Fibroblast of the aortic adventitia (primary cell): ENCODE measurements at places on chromosomes 12 and 14. TPM values are rescaled to one million over a fixed set of nuclear protein-coding genes. Genes with fewer than 3 reads are reported as not detected.

Gene GSG1
- total RNA-seq, result 0.45 and 1.6 TPM in 2 replicates

DNA sequence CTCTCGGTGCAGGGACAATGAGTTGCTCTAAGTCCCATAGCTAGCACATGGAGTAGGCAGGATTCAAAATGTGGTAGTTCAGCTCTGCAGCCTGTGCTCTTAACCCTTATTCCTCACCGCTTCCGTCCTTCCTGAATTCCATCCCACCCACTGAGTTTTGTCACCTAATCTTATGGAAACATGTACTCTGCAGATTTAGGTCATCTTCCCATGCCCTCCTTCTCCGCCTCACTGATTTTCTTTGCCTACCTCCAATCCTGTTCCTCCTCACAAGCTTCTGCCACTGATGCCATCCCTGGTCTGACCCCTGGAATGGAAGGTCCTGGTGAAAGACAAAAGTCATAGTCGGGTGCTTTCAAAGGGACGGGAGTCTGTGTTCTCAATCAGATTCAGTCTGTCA is 46.5 kb upstream of the ABCC9 start:
- DNase-seq, result no peak

DNA sequence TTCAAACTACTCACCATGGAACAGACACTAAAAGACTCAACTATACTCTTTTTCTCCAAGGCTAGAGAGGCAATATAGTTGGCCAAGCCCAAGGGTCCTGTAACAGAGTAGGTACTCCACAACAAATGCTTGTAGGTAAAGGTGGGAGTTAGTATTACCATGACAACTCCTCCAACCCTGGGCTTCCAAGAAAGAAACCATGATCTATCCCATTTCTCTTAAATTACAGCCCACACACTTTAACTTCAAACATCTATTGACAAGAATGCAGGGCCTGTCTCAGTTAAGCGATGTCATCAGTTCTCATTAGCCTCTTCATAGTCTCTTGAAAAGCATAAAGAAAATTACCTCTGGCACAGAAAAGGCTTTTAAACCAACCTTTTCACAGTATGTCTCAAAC is 25.0 kb downstream of the ERH start:
- no peak for DNase-seq

Gene KRT3
- total RNA-seq, result not detected in 2 replicates

- peak; percentile 54 for DNase-seq
These were observed 565 bp downstream of the CEP83 start for GRCh38 chr12:94458877-94459727.

DNA sequence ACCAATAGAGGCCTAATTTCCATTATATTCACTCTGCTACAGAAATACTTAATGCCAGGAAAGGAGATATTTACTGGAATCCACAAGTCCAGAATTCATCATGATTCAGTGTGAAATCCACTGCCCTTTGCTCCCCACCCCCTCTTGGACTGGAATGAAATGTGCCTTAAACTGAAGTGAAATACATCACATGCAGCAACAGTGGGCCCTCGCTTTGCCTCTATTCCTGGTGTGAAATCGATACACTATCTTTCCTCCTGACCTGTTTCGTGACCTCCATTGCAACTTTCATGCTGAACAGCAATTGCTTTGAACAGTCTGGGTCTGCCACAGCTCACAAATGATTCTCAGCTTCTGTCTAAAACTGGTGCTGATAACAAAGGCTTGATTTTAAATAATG is 100.6 kb downstream of the NPAS3 start:
- no peak for DNase-seq

- peak; percentile 46 for DNase-seq
These were observed 445.9 kb upstream of the RGS6 start for GRCh38 chr14:71486279-71486678.

DNA sequence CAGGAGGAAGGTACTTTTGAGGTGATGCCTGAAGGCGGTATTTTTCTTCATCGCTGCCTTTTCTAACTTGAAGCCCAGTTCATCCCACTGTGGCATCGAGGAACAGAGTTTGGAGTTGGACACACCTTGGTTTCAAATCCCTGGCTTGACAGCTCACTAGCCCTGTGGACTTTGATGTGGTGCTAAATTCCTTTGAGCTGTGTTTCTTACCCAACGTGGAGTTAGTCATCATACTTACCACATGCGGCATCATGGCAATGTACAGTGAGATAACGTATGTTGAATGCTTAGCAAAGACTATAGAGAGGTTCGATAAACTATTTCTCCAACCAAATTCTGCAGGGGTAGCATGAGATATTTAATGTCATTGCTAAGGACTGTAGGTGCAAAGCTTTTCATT is 3.4 kb downstream of the PLEKHG3 start:
- peak; percentile 72 for DNase-seq

- no peak for DNase-seq
These were observed 65.4 kb downstream of the ZFP36L1 start for GRCh38 chr14:68727315-68728047.

DNA sequence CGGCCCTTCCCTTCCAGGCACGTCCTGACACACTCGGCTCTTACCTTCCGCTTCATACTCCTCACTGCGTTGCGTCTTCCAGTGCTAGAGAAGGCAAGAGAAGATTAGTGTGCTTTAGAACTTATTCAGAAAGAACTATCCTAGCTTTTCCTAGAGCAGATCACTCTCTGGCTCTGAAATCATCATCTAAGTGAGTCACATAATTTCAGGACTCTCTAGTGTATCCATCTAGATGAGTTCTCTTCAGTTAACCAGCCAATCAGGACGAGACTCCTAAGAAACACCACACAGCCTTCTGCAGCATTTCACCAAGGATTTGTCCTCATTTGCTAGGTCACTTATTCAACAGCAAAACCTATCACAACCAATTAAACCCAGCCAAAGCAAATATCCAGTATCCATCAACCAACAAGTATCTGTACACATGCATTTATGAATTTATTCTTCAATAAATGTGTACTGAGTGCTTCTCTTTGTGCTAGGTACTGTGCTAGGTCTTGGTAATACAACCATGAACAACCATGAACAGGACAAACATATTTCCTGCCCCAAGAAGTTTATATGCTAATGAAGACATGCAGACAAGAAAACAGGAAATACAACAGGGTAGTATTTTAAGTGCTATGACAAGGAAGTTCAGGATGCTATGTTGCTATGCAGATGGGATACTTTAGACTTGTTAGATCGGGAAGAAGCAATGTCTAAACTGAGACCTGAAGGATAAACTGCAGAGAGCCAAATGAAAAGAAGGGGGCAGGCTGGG is 52.1 kb downstream of the NIN start:
- peak; percentile 45 for DNase-seq

- DNase-seq, result no peak
These were observed 101.4 kb downstream of the KCNMB4 start for GRCh38 chr12:70467476-70467875.

DNA sequence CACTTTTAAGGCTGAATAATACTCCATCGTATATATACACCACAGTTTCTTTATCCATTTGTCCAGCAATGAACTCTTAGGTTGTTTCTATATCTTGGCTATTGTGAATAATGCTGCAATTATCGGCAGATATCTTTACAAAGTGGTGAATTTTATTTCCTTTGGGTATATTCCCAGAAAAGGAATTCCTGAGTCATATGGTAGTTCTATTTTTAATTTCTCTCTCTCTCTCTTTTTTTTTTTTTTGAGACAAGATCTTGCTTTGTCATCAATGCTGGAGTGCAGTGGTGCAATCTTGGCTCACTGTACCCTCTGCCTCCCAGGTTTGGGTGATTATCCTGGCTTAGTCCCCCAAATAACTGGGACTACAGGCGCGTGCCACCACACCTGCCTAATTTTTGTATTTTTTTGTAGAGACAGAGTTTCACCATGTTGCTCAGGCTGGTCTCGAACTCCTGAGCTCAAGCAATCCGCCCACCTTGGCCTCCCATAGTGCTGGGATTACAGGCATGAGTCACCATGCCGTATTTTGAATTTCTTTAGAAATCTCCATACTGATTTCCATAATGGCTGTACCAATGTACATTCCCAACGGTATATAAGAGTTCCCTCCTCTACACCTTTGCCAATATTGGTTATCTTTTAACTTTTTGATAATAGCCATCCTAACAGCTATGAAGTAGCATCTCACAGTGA is 98.4 kb downstream of the EFCAB11 start:
- DNase-seq, result peak; percentile 93

Gene PACS2
- 41.5 and 48.6 TPM in 2 replicates for total RNA-seq

DNA sequence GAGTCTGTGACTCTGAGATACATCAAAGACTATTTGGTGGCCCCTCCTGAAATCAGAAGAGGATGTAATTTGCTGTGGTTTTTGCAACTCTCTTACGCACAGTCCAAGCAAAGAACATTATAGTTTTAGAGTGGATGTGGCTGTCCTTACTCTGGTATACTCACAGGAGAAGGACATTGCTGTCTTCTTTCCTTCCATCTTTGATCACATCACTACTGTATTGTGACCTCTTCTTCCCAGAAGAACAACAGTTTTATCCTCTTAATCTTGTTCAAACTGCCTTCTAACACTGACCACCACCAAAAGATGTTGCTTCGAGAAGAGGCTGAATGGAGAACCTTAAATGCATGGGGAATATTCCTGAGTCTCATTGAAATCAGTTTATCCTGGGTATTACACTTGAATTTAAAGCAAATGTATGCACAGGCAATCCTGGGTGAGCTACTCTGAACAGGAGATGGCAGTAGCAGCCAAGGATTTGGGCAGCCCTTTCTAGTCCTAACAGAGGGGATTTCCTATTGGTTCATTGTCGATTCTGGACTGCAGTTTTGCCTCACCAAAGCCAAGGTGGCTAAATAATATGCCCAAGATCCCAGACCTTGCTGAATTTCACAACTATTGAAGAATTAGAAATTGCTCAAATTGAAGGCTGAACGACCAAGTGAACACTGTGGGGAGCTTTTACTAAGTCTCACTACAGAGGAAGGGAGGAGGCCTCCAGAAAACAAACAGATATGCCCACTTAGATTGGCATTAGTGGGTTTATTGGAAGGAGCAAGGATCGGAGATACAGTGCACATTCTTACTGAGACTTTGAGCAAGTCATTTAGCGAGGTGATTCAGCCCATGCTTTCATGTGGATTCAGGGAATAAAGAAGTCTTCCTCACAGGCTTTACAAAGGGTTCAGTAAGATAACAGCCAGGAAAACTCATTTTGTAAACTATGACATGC is 282.8 kb downstream of the PAWR start:
- peak; percentile 94 for DNase-seq

- no peak for DNase-seq
These were observed 290.8 kb upstream of the MDGA2 start for GRCh38 chr14:47966076-47966810.

- peak; percentile 44 for DNase-seq
These were observed 229.4 kb downstream of the CNTN1 start for GRCh38 chr12:40921563-40922163.

Gene MYF5
- total RNA-seq, result not detected in 2 replicates

- no peak for DNase-seq
These were observed 15.3 kb downstream of the SPIC start for GRCh38 chr12:101490286-101490920.

DNA sequence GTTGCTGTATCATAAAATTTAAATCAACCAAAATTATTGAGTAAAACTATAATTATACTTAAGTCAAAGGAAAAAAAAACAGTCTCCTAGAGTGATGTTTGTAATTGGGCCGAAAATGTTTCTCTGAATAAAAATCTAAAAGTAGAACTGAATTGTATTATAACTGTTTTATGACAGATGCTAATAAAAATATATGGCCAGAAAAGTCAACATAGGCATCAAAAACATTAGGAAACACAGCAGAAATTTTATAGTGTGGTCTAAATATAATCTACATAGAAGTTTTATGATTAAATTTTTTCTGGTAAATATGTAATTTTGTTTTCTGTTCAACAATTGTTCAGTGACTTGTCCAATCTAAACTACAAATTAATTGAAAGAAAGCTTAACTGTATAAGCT is 277.8 kb downstream of the ALX1 start:
- DNase-seq, result no peak

Gene RTN1
- total RNA-seq, result 0.27 and 1.7 TPM in 2 replicates

Gene LIN7A
- 6.6 and 8.9 TPM in 2 replicates for total RNA-seq

GRCh38 chr14:63039866-63040265 is 5.4 kb downstream of the KCNH5 start:
- DNase-seq, result peak; percentile 73

GRCh38 chr12:11980115-11980514 is 90.6 kb upstream of the BCL2L14 start:
- DNase-seq, result no peak

GRCh38 chr14:65565948-65566347 is 153.4 kb downstream of the FUT8 start:
- DNase-seq, result peak; percentile 72

DNA sequence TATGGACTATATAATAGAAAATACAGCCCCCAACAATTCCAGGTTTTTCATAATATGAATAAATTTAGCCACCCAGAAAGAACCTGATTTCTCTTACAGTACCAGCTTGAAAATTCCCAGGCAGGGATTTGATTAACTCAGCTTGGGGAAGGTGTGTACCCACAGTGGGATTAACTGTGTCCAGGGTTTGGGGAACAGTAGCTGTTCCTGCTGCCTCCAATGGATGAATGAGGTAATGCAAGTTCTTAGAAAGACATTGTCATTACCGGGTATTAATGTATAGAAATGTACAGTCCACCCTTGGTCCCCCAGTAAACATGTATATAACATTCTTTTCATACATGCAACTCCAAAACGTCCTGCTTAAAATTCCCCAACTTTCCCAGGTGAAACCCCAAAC is 115.6 kb downstream of the LRIG3 start:
- no peak for DNase-seq

- peak; percentile 29 for DNase-seq
These were observed 349.0 kb upstream of the RGS6 start for GRCh38 chr14:71583194-71583593.

Gene IRAK4
- total RNA-seq, result 31.9 and 47.1 TPM in 2 replicates

- no peak for DNase-seq
These were observed 8.1 kb downstream of the TMEM260 start for GRCh38 chr14:56587701-56588100.

Gene C1QL4
- total RNA-seq, result 0.18 TPM in 1 of 2 replicates, not detected in the other

Gene ACSS3
- 24.5 and 25.3 TPM in 2 replicates for total RNA-seq

DNA sequence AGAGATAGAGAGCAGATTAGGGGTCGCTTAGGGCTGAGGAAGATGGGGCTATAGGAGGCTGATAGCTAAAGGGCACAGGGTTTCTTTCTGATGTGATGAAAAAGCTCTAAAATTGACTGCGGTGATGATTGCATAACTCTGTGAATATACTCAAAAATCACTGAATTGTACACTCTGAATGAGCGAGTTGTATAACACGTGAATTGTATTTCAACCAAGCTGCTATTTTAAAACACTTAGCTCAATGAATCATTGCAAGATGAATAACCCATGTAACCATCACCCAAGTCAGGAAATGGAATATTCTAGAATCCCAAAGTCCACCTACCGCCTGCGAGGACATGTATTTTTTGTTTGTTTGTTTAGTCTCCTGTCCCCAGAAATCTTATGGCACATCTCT is 60.1 kb upstream of the CCND2 start:
- no peak for DNase-seq

Gene TSPAN19
- 1.7 TPM in 1 of 2 replicates, not detected in the other for total RNA-seq

Gene ASIC1
- total RNA-seq, result 4.9 and 5.2 TPM in 2 replicates

GRCh38 chr12:12901158-12901791 is 9.9 kb downstream of the GPRC5A start:
- DNase-seq, result peak; percentile 94

Gene CACNA1C
- 6.0 and 16.6 TPM in 2 replicates for total RNA-seq

Gene KRT77
- not detected in 2 replicates for total RNA-seq

Gene PRB2
- not detected in 2 replicates for total RNA-seq

Gene C1S
- 516 and 790 TPM in 2 replicates for total RNA-seq

GRCh38 chr12:2586156-2587038 is 208.4 kb upstream of the FKBP4 start:
- DNase-seq, result no peak

Gene DPPA3
- total RNA-seq, result not detected in 2 replicates
